ENCODE measurements at places on chromosomes 6 and 20.

- DNase-seq, result no peak
Observed at GRCh38 chr20:62850333-62850974, 11.2 kb downstream of the TCFL5 start.

DNA sequence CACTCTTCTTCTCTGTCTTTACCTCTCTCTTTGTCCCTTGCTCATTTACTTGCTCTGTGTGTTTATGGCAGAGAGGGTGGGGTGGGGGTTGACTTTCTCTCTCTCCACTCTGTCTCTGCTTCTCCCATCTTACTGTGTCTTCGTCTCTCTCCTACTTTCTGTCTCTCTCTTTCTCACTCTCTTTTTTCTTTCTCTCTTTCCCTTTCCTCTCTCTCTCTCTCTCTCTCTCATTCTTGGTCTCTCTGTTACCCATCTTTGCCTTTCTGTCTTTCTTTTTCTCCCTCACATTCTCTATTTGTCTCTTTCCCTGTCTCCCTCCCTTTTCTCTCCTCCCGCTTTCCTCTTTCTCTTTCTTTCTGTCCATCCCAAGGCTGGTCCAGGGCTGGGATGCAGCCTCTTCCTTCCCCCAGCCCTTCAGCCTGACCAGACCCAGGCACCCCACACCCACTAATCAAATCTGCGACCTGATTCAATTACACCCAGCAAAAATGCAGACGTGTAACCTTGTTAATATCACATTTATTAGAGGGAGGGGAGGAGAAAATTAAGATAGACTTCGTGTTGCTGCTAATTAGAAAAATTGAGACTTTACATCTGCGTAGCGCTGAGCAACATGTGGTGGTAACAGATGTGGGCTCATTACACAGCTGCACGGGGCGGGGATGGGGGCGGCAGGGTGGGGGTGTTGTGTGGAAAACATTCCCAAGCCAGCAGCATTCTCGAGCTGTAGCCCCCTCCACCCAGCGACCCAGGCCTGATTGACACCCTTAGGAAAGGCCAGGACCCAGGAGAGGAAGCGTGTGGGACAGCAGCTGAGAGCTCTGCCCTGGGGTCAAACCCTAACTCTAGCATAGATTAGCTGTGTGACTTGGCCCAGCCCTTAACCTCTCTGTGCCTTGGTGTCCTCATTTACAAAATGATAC, 124.9 kb upstream of the MAFB start:
- no peak for DNase-seq

GRCh38 chr20:36796875-36797274, 23.3 kb upstream of the DSN1 start:
- DNase-seq, result no peak

DNA sequence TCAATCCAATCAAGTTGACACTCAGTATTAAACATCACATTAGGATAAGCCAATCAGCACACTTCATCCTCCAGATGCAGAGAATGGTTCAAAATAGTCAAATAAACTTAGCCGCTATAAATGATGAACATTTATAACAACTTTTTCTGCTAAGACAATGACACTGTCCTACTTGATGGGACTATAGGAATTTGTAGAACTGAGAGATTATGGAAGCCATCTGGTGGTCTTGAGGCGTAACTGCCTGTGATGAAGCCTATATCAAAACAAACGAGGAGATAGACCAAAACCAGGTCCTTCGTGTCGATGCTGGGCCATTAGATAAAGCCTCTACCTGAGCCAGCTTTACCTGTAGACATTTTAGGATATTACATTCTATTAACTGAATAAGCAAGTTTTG, 631.1 kb downstream of the COL12A1 start:
- DNase-seq, result no peak

- no peak for DNase-seq
Observed at GRCh38 chr6:167831281-167831828, 4.6 kb downstream of the AFDN start.

DNA sequence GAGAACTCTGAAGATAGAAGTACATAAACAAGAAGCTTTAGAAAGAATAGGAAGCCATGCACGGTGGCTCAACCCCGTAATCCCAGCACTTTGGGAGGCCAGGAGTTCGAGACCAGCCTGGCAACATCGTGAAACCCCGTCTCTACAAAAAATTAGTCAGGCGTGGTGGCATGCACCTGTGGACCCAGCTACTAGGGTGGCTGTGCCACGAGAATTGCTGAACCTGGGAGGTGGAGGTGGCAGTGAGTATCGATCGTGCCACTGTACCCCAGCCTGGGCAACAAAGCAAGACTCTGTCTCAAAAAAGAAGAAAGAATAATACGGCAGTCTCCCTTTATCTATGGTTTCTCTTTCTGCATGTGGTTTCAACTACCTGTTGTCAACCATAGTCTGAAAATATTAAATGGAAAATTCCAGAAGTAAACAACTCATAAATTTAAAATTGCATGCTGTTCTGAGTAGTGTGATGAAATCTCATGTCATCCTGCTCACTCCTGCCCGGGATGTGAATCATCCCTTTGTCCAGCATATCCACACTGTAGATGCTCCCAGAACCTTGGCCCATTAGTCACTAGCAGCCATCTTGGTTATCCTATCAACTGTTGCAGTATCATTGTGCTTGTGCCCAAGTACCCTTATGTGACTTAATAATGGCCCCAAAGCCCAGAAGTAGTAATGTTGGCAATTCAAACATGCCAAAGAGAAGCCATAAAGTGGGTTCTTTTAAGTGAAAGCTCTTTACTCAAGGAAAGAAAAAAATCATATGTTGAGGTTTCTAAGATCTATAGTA, 22.1 kb downstream of the DEK start:
- no peak for DNase-seq
